AG10803 (cell line): ENCODE measurements at places on chromosomes 7 and 10.

- DNase-seq = no peak
Observed at GRCh38 chr10:62538606-62539005, 164.4 kb downstream of the ZNF365 start.

DNA sequence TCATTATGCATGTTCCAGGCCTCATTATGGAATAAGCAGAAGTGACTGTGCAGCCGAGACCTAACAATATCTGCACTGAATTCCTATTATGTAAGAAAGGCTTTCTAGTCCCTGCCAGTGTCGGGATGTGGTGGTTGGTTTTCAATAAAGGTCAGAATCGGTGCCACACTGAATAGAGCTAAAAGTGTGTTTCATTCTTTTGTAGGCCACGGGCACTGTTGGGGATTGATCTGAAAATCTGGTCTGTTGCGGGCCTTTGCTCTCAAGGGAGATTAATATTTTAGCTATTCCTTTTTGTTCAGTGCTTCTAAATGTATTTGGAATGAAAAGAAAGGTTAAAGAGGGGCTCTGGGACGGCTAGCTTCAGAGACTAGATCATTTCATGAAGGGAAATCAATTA is 559.4 kb upstream of the GALNT17 start:
- no peak for DNase-seq

DNA sequence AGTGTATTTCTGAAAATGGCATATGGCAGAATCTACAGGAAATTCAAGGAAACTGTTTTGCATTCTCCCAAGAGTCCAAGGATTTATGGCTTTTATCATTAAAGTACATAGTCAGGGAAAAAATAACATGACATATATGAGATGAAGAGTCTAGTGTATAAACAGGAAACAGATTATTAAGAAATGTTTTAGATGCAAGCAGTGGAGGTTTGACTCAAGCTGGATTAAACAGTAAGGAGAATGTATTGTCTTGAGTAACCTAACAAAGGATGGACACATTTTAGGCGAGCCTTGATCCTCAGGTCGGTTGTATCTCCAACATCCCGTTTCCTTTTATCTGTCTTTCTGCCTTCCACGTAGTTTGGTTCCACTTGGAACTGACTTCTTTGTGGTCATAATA is 17.9 kb downstream of the OR6B1 start:
- no peak for DNase-seq

DNA sequence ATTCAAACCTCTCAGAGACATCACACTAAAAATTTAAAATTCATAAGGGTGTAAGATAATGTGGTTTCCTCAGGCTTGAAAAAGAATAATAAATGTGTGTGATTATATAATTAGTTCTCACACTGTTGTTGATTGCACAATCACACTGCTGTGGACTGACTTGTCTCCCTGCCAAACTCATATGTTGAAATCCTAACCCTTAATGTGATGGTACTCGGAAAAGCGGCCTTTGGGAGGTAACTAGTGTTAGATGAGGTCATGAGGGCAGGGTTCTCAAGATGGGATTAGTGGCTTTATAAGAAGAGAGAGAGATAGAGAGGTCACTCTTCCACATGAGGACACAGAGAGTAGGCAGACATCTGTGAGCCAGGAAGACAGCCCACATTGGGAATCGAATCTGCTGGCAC is 128.5 kb upstream of the COL1A2 start:
- DNase-seq = peak; percentile 87

- DNase-seq = no peak
Observed at GRCh38 chr7:132805766-132806165, 229.5 kb upstream of the PLXNA4 start.

GRCh38 chr7:70285187-70285586 is 686.9 kb downstream of the AUTS2 start:
- DNase-seq = peak; percentile 4

DNA sequence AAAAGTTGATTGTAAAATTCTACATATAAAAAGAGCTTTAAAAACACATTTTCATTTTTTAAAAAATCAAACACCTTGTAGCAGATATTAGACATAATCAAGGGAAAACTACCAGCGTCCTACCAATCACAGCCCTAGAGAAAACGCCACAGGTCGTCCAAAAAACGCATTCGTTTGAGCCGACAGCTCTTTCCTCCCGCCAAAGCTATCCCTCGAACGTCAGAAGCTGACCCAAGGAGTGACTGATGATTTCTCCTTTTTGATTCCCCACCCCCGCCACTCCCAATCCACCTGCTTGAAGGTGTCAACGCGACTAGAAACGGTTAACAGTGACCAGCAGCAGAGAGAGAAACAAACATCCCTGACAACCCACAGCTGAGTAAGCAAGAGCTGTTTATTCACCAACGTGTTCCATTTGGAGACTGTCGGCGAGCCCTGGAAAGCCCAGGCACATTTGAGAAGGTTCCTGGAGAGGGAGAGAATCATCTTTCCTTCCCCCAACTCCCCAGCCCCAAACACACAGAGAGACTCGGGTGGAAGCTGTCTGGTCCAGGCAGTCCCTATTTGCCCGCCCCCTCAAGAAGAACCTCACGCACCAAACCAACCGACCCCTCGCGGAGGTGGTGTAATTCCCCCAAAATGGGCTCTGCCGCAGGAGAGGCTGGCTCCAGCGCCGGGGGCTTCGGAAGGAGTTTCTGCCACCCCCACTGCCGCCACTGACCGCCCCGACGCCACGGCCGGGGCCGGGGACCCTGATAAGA is 622 bp downstream of the CPEB3 start:
- DNase-seq = peak; percentile 38

DNA sequence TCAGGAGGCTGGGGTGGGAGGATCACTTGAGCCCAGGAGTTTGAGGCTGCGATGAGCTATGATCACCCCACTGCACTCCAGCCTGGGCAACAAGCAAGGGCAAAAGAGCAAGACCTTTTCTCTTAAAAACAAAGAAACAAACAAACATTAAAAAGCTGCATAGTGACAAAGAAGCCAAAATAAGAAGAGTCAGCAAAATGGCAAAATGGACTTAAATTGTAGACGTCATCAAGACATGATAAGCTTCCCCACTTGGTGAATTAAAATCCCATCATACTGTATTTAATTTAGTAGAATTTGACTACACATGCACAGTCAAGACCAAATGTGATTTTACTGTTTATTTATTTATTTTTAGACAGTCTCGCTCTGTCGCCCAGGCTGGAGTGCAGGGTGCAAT is 48.8 kb upstream of the ATOH7 start:
- no peak for DNase-seq

- no peak for DNase-seq
Observed at GRCh38 chr10:78563314-78563713, 505.5 kb upstream of the ZMIZ1 start.

DNA sequence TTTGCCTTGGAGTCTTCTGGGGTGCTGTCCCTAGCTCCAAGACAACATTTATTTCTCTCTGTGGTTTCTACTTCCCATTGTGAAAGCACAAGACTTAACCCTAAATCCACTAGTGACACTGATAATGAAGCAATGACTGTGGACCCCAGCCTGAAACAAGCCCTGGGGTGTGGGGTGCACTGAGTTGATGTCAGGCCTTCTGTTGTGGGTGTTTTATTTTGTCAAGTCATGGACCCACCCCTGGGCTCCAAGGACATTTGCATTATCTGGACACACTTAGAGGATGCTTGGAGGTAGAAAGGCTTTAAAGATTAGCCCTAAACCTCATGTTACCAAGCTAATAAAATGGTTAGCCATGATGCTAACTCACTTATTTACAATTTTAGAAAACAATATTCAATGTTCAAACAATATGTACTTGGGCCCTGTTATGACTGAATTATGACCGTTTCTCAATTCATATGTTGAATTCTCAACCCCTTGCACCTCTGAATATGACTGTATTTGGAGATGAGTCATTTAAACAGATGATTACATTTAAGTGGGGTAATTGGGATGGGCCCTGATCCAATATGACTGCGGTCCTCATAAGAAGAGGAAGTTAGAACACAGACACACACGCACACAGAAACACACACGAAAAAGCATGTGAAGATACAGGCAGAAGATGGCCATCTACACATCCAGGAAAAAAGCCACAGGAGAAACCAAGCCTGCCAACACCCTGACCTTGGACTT is 137.2 kb upstream of the IGFBP3 start:
- DNase-seq = peak; percentile 84

DNA sequence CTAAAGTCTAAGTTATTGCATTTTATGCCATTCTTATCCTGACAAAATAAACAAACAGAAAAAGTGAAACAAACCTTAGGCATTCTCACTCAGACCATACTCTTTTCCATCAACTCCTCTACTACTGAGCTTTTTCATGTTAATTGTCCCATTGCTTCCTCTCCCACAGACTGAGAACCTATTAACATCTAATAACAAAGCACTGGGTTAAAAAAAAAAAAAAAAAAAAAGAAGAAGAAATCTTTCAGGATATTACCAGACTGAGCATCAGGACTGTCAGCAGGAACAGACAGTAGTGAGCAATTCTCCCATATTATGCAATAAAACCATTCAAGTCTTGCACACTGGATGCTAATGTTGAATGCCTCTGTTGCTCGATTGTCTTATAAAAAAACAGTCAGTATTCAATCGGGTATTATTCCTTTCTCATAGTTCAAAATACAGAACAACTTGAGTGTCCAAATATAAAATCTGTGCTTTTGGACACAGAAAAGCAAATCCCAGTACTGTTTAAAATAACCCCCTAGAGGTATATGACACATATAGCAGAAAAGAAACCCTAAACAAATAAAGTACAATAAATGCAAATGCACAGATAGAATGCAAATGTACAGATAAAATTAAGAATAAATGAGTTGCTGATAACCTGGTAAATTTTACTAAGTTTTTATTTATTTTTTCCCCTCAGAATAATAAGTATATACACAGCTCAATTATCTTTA is 531.3 kb upstream of the LRRTM3 start:
- DNase-seq = no peak

- DNase-seq = no peak
Observed at GRCh38 chr10:132578287-132578951, 40.8 kb downstream of the INPP5A start.

GRCh38 chr10:42836771-42837468 is 54.3 kb downstream of the BMS1 start:
- peak; percentile 23 for DNase-seq

GRCh38 chr7:121020249-121020988 is 31.9 kb downstream of the CPED1 start:
- DNase-seq = peak; percentile 73

DNA sequence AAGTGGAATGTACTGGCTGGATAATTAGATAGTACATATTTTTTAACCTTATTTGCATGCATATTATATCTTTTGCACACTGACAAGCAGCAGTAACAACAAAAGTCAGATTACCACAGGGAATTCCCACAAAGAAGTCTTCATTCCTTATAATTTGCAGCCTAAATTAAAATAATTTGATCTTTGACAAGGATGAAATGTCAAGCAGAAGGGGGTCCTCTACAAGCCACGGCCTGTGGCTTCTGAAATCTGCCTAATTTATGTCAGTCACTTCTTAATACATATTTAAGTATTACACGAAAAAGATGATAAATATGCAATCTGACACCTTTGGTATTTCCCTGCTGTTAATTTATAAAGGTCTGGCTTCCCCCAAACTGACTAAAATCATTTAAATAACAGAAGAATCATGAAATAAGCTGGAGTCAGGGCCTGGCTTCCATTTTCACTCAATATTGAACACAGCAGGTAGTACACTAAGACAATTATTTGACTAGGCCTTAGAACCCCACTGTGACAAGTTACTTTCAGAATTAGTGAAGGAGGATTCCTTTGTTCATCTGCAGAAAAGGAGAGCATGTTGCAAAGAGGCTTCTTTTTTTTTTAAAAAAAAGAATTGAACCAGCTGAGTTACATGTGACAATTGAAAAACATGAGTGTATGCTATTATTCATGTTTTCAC is 351.1 kb upstream of the ETV1 start:
- no peak for DNase-seq

- DNase-seq = no peak
Observed at GRCh38 chr10:6603142-6604125, 23.4 kb upstream of the PRKCQ start.
